NCI-H524 treated with DMSO at 0.1 percent for 48 hours (cell line): ENCODE measurements at places on chromosomes 16 and 17.

DNA sequence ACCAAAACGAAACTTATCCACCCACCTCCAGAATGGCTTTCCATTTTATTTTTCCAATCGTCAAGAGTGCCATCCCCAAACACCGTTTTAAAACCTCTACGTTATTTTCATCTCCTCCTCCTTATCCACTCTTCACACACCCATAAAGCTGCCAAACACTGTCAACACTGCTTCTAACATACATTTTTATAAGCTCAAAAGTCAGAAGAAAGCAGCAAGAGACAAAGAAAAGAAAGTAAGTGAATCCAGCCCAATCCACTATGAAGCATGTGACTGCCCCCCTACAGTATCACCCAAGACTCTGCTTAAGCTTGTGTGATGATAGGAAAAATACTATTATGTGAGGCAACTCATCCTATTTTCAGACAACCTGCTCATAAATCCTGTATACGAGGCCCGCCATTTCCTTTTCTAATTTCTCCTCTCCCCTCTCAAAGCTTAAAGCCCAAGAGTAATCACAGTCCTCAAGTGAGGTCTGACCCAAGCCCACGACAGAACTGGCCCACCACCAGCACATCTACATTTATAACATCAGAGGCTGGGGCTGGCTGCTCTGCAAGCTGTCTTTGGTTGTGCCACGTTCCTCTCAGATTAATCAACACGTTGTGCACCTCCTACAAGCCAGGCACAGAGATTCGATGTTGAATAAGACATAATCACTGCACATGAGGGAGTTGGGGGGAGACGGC lies 16.3 kb downstream of the USP31 start:
- no peak for DNase-seq

DNA sequence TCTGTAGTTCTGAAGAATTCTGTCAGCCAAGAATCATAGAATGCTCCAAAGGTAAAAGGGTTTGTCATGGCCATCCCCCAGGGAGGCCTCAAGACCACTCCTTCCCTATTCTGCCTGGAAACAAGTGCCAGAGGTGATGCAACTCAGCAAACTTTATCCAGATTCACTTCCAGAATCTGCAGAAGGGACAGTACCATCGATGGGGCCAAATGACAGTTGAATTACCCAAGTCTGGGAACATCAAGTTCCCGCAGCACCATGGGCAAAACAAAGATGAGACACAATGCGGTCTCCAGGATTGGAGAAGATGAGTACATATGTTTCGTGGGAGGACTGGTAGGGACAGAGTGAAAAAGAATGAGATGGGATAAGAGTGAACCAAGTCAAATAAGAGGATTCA lies 13.7 kb upstream of the TAT start:
- no peak for DNase-seq

DNA sequence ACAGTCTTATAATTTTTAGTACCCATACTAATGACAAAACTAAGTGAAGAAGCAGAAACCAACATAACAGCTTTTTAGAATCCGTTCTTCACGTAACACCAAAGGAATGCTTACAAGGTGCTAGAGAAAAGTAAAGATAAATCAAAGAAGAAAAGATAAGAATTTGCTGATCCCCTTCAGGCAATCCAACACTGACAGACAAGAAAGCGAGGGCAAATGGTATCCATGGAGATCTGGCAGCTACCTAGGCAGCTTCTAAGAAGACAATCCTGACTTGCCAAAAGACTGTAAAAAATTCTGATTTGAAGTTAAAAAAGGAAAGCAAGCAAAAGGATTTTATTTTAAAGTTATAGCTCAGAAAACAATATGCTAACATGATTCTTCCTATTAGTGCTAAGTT lies 14.6 kb downstream of the BBS2 start:
- no peak for DNase-seq

- DNase-seq = no peak
Measured at GRCh38 chr16:50269061-50269705, 2.8 kb downstream of the ADCY7 start.

GRCh38 chr17:65856865-65857264 lies 295.4 kb upstream of the AXIN2 start:
- no peak for DNase-seq

- no peak for DNase-seq
Measured at GRCh38 chr17:77489893-77490255, 349.1 kb downstream of the SEC14L1 start.

DNA sequence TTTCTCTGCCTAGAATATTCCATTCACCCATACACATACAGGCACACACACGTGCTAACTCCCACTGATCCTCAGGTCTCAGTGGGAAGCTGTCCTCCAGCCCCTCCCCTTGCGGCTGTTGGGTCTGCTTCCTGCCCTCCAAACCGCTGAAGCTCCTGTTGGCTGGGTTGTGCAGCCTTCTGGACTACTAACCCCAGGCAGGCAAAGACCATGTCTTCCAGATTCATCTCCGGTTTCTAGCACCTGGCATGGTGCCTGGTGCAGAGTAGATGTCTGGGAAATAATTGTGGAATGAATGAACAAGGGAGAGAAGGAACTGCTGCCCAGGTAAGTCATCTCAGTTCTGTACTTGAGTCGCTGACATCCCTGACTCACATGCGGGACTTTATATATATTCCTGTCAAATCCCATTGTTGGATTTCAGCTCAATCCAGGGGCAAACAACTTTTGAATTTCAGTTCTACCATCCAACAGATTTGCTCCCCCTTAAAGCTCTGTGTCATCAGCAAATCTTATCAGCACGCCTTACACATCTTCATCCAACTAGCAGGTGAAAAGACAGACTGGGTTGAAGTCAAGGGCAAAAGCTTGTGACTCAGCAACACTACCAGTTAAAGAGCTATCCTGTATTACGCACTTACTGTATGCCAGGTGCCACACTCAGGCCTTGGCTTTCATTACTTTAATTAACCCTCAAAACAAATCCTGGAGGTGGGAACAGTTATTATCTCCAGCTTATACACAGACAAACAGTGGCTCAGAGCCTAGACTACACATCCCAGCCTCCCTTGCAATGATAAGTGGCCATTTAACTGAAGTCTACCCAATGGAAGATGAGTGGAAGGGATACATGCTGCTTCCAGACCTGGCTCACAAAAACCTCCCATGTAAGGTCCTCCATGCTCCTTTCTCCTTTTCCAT lies 51.1 kb downstream of the SRCIN1 start:
- no peak for DNase-seq
